ENCODE measurements at places on chromosomes 13 and 19. TPM values are rescaled to one million over a fixed set of nuclear protein-coding genes. Genes with fewer than 3 reads are reported as not detected.

The CPAMD8 gene
- total RNA-seq: 16.8 TPM

The HSPB6 gene
- 110 TPM for total RNA-seq

The ZNF256 gene
- total RNA-seq: 2.6 TPM

The CYP4F2 gene
- not detected for total RNA-seq

The TGDS gene
- total RNA-seq: 14.2 TPM

The ISYNA1 gene
- total RNA-seq: 49.5 TPM

DNA sequence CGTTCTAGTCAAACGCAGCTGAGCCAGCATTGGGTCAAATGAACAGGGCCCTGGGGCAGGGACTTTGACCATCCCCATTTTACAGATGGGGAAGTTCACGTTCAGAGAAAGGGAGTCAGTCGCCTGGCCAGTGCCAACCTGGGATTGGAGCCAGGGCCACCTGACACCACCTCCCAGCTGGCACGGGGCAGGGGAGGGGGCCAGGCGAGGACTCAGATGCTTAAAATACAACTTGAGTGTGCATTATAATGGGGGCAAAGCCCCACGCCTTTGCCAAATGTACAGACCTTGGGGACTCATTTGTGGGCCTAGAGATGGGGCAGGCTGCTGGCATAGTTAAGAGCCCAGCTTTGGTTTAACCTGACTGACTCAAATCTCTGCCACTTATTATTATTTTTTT lies 14.6 kb downstream of the PRR12 start:
- peaks cover 100% of the 10 kb centered on the region for H3K36me3 ChIP-seq
- H3K4me3 ChIP-seq: no peak overlapping the region
- no peak overlapping the region for H3K27ac ChIP-seq
- no peaks in the 10 kb centered on the region for H3K4me1 ChIP-seq

DNA sequence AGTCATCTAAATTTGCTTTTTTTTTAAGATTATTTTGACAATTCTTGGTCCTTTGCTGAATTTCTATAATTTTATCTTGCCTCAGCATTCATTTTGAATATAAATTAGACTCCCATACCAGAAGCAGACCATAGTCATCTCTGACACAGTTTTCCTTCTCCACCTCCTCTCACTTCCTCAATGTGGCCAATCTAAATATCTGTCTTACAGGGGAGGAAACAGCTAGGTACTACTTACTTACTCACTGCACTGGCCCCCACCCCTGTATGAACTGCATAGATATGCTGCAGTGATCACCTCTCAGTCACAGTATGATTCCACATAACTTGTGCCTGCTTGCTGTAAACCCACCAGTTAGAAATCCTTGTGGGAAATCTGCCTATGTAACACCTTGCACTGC lies 665.6 kb downstream of the FGF9 start:
- no peaks in the 10 kb centered on the region for H3K36me3 ChIP-seq
- no peaks in the 10 kb centered on the region for H3K27me3 ChIP-seq
- DNase-seq: no peak
- H3K4me1 ChIP-seq: no peaks in the 10 kb centered on the region

DNA sequence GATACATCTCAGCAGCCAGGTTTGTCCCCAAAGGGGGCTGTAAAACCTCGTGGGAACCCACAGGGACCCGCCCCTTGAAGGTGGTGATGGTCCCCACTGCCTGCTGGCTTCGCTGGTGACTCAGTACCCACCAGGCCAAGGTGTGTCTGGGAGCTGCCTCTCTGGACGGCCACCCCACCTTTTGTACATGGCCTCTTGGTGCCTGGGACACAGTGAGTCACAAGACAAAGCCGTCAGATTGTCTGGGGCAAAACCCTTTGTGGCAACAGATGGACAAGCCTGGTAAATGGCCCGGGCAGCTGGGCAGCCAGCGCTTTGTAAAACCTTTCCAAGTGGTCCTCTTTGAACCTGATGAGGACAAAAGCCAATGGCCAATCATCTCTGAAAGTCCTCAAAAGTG lies 27.9 kb upstream of the KLF2 start:
- H3K36me3 ChIP-seq: no peaks in the 10 kb centered on the region
- H3K4me3 ChIP-seq: no peak overlapping the region
- H3K27ac ChIP-seq: no peak overlapping the region

DNA sequence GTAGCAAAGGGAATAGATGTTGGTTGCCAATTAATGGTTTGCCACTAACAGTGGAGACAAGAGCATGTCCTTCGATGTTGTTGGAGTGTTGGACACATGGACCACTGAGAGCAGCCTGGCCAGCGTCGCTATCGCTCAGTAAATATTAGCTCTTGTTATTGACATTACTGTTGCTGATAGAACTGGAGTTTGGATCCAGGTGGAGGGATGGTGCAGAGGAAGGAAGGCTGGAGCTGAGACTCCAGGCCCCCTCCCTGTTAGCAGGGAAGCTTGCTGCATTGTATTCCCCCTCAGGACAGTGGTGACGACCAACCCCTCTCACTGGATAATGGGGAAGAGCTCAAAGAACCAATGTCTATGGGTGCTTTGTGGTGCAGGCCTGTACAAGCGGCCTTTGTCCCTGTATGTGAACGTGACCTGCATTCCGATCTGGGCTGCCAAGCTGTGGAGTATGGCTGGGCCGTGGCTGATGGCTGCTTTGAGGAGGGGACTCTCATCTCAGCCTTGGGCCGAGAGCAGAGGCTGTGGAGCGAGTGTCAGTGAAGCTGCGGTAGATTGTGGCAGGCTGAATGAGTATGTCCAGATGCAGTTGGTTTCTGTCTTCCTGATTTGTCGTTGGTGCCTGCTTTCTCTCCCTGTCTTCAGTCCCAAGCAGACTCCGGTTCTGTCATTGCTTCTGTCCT lies 7.0 kb downstream of the CLASRP start:
- DNase-seq: no peak
- no peak overlapping the region for H3K4me3 ChIP-seq
- H3K4me1 ChIP-seq: peaks cover 23% of the 10 kb centered on the region
- H3K36me3 ChIP-seq: peaks cover 54% of the 10 kb centered on the region
- H3K27me3 ChIP-seq: no peaks in the 10 kb centered on the region

DNA sequence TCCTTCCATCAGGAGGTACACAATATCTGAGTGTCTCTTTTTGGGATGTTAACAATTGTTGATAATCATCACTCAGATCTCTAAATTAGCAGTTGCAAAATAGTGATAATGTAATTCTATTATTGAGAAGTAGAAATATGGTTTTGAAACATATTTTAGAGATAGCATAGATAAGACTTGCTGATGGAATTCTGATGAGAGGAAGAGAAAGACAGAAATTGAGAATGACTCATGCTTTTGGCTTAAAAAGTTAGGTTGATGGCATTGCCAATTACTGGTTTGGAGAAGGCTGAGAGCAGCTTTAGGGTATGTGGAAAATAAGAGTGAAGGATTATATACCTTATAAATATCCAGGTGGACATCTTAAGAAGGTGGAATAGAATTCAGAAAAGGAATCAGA lies 106.4 kb upstream of the EDNRB start:
- H3K4me1 ChIP-seq: peaks cover 5% of the 10 kb centered on the region
- no peaks in the 10 kb centered on the region for H3K36me3 ChIP-seq
- H3K27ac ChIP-seq: no peak overlapping the region
- no peak for DNase-seq
- no peak overlapping the region for H3K4me3 ChIP-seq

DNA sequence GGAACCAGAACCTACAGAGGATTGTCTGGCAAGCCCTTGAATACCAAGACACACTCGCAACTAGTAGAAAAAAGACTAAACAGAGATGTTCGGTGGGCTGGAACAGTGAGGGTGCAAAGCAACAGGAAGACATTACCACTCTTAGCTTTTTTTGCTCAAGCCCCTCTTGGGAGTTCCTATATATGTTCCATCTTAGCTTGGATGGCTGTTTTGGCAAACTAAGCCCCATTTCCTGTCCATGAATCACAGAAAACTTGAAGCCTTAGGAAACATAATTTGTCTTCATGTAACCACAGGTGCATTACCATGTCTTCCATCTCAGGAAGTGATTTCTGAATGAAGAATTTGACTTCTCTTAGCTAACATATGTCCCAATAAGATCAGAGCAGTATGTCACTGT lies 446.3 kb downstream of the OLFM4 start:
- no peak overlapping the region for H3K4me3 ChIP-seq
- H3K4me1 ChIP-seq: no peaks in the 10 kb centered on the region
- H3K27ac ChIP-seq: no peak overlapping the region
- H3K27me3 ChIP-seq: no peaks in the 10 kb centered on the region

DNA sequence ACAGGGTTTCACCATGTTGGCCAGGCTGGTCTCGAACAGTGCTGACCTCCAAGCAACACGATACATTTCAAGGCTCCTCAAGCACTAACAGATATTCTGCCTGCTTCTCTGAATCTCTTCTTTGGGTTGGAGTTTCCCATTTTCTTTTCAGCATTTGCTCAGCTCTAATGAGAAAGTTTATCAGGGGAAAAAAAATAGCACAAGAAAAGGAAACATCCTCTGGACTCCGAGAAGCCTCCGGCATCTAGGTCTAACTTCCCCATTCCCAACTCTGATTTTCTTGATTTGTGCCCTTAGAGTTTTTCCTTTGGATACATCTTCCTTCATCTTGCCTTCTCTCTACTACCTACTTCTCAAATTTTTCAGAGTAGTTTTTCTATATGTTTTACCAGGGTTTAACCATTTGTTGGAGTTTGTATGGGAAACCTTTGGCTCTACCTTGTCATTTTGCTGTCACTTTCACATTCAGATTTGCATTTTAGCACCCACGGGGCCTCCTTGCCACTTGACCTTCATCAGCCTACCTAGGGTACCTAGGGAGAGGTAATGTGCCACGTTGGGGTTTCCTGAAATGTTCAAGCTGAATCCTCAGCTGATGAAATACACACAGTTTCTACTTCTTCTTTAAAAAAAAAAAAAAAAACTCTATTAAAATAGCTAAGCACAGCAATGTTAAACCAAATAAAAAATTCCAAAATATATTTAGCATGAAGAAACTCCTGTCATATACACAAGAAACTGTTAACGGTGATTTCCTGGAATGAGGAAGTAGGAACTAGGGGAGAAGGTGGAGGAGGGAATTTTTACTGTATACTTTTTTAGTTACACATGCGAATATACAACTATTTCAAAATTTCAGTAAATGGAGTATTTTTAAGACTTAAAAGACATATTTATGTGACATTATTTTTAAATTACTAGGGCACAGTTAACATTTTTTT lies 5.1 kb upstream of the USP12 start:
- H3K36me3 ChIP-seq: no peaks in the 10 kb centered on the region
- no peaks in the 10 kb centered on the region for H3K27me3 ChIP-seq
- no peak overlapping the region for H3K27ac ChIP-seq
- no peak for DNase-seq
- no peaks in the 10 kb centered on the region for H3K4me1 ChIP-seq

DNA sequence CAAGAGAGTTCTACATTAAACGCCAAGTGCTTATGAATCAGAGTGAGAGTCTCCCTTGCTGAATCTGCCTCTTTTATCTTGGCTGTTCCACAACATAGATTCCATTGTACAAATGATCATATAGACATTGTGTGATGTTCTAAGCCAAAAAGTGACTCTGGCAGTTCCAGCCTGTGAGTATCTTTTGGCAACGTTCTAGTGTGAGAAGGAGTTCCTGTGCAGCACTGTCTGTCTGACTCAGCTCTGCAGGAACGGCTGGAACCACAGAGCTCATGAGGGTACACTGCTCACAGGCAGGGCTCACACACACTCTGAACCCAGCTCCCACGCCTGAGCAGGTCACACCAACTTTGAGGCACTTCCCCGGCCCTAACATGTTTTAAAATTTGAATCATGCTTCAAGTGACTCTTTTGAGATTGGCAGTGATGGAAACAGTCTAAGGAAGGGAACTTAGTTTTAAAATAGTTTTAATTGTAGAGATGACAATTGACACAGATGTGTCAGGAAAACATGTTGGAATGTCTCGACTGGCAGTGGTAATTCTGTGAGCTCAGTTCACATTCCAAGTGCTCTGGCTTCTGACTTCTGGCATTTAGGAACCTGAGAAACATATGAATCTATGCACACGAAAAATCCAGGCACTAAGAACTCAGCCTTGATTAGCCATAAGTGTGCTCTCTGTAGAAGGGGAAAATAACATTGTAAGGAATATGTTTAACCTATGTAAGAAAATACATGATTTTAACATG lies 272.0 kb downstream of the UQCRFS1 start:
- DNase-seq: no peak
- no peak overlapping the region for H3K27ac ChIP-seq

GRCh38 chr19:10009714-10010224 lies 535 bp downstream of the COL5A3 start:
- peak overlapping the region; percentile 71 for H3K27ac ChIP-seq
- H3K27me3 ChIP-seq: no peaks in the 10 kb centered on the region
- no peak for DNase-seq
- peaks cover 85% of the 10 kb centered on the region for H3K4me1 ChIP-seq
- H3K4me3 ChIP-seq: peak overlapping the region; percentile 66
- no peaks in the 10 kb centered on the region for H3K36me3 ChIP-seq

- peaks cover 8% of the 10 kb centered on the region for H3K4me1 ChIP-seq
- H3K27me3 ChIP-seq: no peaks in the 10 kb centered on the region
- H3K4me3 ChIP-seq: no peak overlapping the region
- no peaks in the 10 kb centered on the region for H3K36me3 ChIP-seq
Measured at GRCh38 chr19:8241646-8242045, 32.5 kb downstream of the CERS4 start.

GRCh38 chr13:97002581-97002980 lies 8.3 kb upstream of the OXGR1 start:
- no peaks in the 10 kb centered on the region for H3K4me1 ChIP-seq
- no peak overlapping the region for H3K27ac ChIP-seq
- H3K27me3 ChIP-seq: no peaks in the 10 kb centered on the region
- H3K4me3 ChIP-seq: no peak overlapping the region
- no peak for DNase-seq

GRCh38 chr13:113513761-113514160 lies 23.2 kb upstream of the DCUN1D2 start:
- DNase-seq: no peak
- H3K4me3 ChIP-seq: no peak overlapping the region
- no peak overlapping the region for H3K27ac ChIP-seq
- H3K27me3 ChIP-seq: no peaks in the 10 kb centered on the region
- no peaks in the 10 kb centered on the region for H3K4me1 ChIP-seq

GRCh38 chr13:94178625-94179244 lies 300.7 kb downstream of the DCT start:
- H3K36me3 ChIP-seq: no peaks in the 10 kb centered on the region
- no peak for DNase-seq
- no peaks in the 10 kb centered on the region for H3K4me1 ChIP-seq
- H3K27me3 ChIP-seq: no peaks in the 10 kb centered on the region

- no peak overlapping the region for H3K4me3 ChIP-seq
- no peaks in the 10 kb centered on the region for H3K4me1 ChIP-seq
- H3K27me3 ChIP-seq: no peaks in the 10 kb centered on the region
Measured at GRCh38 chr13:87206708-87207107, 464.5 kb upstream of the SLITRK5 start.

DNA sequence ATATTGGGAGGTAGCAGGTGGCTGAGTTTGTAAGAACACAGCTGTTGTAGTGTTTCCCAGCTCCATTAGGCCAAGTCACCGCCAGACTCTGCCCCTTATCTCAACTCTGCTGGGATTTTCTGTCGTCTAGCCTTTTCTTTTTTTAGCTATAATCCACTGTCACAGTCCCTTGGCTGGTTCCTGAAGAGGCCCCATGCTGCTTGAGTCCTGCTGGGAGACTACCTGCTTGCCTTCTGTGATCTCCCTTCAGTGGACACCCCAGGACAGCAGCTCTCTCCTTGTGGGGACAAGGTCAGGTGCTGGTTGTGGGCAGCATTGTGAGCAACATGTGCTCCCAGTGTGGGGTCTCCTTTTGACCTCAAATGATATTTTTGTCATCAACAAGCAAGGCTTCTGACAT lies 195.0 kb upstream of the ATXN8OS start:
- no peak for DNase-seq
- no peak overlapping the region for H3K27ac ChIP-seq
- no peaks in the 10 kb centered on the region for H3K36me3 ChIP-seq
- no peak overlapping the region for H3K4me3 ChIP-seq
- no peaks in the 10 kb centered on the region for H3K27me3 ChIP-seq
- no peaks in the 10 kb centered on the region for H3K4me1 ChIP-seq
